ENCODE measurements at places on chromosomes 16 and 17.

DNA sequence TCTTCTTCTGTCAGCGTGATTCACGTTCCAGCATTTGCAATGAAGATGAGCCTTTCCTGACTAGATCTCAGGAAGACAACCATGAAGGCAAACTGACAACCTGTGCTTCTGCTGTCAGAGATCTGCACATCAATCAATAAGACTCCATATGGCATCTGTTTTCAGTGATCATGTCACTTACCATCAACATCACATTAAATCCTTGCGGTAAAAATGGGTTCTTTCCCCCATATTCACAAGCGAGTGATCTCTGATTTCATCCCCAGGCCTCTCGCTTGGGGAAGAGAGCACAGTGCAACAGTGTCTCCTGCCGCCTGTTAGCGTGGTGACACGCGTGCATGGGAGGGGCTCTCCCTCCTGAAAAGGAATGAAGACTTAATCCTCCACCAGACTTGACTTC is 11.1 kb downstream of the NACA2 start:
- DNase-seq: no peak

- no peak for DNase-seq
Measured at GRCh38 chr17:10772425-10773380, 31.2 kb downstream of the TMEM238L start.

GRCh38 chr16:11784038-11784369 is 13.1 kb downstream of the ZC3H7A start:
- DNase-seq: no peak

DNA sequence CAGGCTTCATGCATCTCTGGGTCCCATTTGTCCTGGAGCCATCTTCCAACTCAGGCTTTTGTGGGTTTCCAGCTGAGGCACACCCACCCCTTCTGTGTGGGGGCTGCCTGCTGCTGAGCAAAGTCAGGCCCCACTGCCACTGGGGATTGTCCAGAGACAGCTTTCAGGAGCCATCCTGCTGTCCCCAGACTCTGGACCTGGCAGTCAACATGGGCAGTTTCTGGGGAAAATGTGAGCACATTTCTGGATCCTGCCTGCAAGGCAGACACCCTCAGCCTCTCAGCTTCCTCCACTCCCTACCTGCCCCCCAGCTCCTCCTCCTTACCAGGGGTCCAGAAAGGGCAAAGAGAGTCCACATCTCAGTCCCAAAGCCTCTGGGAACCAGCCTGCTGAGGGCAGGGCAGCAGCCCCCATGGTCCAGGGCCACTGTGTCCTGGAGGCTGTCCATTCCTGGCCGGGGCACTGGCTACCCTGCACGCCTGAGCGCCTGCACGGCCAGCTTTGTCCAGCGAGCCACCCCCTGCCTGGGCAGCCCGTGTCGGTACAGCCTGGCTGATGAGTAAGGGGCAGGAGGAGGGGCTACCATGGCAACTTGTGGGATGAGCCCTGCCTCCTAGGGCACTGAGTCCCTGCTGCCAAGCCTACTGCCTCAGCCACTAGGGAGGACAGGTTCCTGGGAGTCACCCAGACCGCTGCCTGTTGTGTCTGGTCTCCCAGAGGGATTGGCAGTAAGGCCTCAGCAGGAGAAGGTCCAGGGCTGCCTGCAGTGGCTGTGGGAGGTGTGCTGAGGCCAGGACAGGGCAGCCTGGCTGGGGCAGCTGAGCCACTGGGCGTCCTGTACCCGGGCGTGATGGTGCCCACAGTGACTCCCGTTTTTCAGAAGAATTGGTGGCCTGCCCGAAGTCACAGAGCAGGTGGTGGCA is at the start of gene SLC47A2:
Gene SLC47A2 (minus strand): TSS at position 477 of the 923 bp plus-strand sequence. CDS start 29 bp downstream, at position 448.
- no peak for DNase-seq

DNA sequence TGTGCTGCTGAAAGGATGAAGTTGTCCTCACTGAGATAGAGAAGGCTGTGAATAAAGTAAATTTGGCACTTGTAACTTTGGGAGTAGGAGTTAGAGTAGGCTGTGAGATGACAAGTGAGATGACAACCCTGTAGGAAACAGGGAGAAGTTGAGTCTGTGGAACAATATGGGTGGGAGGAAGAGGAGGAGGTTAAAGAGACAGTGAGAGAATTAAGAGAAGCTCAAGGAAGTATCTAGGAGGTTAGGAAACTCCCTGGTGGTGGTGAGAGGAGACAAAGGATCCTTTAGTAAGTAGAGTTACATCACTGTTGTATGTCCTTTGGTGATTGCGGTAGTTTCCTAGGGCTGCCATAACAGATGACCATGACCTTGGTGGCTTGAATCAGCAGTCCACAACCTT is 10.7 kb upstream of the HSD17B2 start:
- no peak for DNase-seq

DNA sequence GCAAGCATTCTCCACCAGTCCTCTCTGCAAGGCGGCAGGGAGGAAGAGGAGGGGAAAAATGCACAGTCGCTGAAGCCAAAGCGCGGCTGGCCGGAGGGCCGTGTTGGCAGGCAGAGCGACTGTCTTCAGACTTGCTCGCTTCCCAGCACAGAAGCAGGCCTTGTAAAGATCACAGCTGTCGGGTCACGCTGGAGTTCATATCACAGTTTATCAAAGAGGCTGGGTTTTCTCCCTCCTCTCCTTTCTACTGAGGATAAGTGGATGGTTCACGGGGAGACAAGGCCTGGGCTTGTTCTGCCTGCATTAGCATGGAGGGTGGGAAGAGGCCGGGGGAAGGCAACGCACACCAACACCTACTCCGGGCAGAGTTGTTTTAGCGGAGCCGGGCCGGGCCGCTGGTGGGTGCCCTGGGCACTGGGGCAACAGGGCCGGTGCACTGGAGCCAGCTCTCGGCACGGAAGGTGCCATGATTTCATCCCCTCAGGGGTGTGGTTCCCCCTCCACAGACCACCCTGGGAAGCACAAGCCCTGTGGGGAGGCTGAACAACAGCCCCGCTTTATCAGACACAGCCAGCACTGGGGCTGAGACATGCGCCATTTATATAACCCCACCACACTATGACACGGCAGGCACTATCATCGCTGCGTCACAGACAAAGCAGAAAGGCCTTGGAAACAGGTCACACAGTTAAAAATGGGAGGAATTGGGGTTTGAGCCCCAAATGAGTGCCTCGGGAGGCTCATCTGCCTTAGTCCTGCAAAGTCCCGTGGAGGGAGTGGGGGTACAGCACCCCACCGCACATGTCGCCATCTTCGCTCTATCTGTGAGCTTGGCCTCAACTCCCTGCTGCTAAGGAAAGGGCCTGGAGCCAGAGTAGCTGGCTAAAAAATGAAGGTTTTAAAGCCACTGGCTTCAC is 40.3 kb upstream of the MTSS2 start:
- no peak for DNase-seq

DNA sequence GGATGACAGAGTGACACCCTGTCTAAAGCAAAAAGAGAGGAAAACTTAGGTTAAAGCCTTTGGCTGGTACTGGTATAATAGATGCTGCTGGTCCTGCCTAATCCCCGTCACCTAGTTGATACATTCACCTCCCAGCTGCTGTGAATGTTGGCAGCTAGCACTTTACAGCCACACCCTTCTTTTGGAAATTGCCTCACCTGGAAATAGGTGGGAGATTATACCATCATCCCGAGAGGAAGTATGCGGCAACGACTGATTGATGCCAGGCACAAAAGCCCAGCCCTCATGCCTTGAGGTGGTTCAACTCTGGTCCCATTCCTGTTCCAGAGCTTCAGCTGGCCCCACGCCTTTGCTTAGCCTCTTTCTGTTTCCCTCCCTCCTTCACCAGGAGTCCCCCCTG is 53.2 kb upstream of the SIAH1 start:
- DNase-seq: no peak

GRCh38 chr16:31301708-31302400 is 42.1 kb downstream of the ITGAM start:
- DNase-seq: no peak

DNA sequence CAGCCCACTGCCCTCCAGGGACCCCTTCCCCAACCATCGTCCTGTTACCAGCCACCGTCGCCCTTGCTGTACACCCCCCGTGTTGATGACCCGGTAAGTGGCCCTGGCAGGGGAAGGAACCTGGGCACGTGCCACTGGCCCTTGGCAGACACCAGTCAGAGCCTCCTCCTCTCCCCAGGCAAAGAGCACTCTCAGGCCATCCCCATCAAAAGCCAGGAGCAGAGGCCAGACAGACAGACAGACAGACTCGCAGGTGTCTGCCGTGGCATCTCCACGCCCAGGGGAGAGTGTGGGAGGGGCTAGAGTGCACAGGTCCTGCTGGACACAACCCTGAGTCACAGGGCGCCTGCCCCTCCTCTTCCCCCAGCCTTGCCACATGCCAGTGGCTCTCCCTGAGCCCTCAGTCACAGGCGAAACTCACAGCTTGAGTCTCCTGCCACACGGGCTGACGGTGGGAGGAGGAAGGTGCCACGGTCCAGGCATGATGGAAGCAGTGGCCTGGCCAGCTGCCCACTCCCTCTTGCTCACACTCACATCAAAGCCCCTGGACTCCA is 7.8 kb downstream of the CLCN7 start:
- no peak for DNase-seq

DNA sequence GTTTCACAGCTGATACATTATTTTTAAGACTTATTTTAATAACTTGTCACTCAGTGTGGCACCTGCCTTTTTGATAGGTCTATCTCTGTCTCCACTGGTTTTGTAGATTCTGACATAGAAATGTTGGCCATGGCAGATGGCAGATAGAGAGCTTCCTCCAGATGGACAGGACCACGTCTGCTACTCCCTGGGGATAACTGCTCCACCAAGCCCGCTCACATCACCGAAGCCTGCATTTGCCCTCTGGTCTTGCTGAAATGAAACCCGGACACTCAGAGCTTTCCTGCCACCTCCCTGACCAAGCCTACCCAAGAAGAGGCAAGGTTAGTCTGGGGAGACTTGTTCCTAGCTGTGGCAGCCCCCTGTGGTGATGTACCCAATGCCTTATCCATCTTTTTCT is 16.4 kb upstream of the HAP1 start:
- no peak for DNase-seq

- DNase-seq: no peak
Measured at GRCh38 chr17:66702106-66702936, 132.6 kb upstream of the CACNG5 start.

DNA sequence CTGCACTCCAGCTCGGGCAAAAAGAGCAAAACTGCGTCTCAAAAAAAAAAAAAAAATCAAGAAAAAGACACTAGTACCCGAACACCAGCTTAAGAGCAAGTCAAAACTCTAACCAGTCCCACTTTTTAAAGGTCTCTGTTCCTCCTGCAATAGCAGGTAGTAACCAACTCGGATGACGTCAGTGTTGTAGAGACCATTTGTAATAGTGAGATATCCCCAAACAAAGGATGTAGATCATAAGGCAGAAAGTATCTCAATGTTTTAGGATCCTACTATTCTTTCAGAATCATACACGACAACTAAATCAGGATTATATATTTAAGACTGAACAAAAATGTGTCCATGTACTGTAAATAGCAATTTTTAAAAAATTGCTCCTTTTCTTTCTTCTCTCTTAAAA is 2.4 kb downstream of the JPT1 start:
- no peak for DNase-seq

DNA sequence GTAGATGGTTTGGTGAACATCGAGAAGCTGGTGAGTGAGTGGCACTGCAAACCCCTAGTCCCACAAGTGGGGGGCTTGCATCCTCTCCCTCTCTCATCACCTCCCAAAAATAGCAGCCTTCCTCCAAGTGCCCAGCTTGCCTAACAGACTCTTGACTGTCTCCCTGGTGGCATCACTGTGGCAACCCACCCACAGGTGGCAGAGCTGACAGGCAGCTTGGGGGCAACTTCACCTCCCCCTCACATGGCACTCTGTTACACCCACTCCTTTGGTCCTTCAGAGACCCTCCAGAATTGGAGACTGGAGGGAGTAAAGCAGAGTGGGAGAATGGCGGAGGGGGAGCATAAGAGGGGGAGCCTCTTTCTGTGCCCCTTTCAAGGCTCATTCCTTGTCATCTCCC is 15.7 kb downstream of the RAPGEFL1 start:
- no peak for DNase-seq

- no peak for DNase-seq
Measured at GRCh38 chr17:78014646-78015045, 56.1 kb downstream of the TNRC6C start.

GRCh38 chr17:37541880-37542660 is 52.4 kb downstream of the DUSP14 start:
- no peak for DNase-seq

- DNase-seq: no peak
Measured at GRCh38 chr17:15268461-15268860, 3.3 kb upstream of the PMP22 start.

- no peak for DNase-seq
Measured at GRCh38 chr17:62093188-62094155, 28.4 kb upstream of the MED13 start.

- no peak for DNase-seq
Measured at GRCh38 chr17:35577830-35578196, 558 bp downstream of the PEX12 start.

- no peak for DNase-seq
Measured at GRCh38 chr17:49548506-49549310, 27.0 kb upstream of the NXPH3 start.

- no peak for DNase-seq
Measured at GRCh38 chr17:81859906-81860755, at the start of gene P4HB. P4HB (minus strand) TSS chr17:81860535; CDS start chr17:81860471, 64 bp downstream.

- no peak for DNase-seq
Measured at GRCh38 chr16:22186517-22186916, 19.6 kb upstream of the EEF2K start.

DNA sequence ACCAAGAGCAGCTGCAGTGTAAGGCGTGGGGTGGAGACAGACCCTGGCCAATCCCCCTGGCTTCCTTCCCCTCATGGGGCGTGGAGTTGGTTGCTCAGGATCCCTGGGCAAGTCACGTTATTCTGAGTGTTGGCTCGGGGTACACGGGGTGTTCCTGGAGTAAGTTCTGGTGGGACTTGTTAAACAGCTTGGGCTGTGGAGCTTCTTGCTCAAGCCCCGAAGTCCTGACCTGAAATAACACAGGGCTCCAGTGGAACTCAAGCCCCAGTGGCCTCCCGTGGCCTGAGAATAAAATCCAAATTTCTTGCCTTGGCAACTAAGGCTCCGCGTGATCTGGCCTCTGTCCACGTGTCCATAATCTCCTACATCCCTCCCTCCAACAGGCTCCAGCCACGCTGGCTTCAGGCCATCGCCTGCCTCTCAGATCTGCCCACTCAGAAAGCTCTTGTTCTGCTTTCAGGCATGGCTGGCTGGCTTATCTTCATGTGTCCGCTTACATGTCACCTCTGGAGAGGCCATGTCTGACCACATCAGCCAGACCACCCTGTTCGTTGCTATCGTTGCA is 49.3 kb upstream of the BCO1 start:
- no peak for DNase-seq

- no peak for DNase-seq
Measured at GRCh38 chr17:37194208-37194607, 181.6 kb upstream of the C17orf78 start.

DNA sequence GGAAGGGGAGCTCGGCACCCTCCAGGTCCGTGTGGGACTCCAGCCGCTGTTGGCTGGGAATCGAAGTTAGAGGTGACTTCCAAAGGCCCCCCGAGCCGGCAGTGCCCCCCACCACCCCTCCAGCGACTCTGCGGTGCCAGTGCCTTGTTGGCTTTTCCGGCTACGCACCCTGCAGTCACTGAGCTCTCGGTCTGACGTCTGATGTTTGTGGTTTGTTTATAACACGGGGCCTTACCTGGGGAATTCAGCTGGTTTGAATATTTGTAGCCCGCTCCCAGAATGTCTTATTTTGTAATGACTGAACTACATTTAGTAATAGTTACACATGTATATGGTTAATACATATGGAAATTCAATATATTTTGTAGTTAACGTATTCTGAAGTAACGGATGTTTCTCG is 7.1 kb upstream of the BAIAP3 start:
- DNase-seq: no peak

GRCh38 chr16:9072806-9073341 is 18.6 kb upstream of the HAPSTR1 start:
- DNase-seq: no peak

- no peak for DNase-seq
Measured at GRCh38 chr16:621526-622105, 9.2 kb upstream of the WFIKKN1 start.

All from activated gamma-delta T cell treated with Interleukin-2 at 50 U/mL for 16 hours (primary cell).